CD4-positive, alpha-beta T cell treated with Interleukin-4 for 1 hour (primary cell): ENCODE measurements at places on chromosomes 5 and 9.

DNA sequence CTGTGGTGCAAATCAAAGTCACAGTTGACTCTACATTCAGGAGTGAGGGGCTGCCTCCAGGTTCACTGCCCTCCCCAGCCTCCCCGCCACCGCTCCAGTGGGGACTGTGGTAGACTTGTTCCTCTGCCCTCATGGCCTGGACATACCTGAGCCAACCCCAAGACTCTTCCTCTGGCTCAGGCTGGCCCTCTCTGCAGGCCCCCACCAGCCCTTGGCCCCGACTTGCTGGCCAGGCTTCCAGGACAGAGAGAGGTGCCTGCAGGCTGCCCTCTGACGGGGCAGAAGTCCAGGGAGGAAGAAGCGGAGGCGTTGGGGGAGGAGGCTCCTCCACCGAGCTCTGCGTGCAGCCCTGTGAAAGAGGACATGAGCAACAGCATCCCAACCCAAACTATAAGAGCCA, 2.8 kb upstream of the SARDH start:
- no peak for DNase-seq

GRCh38 chr5:145739843-145740242, 95.3 kb downstream of the PRELID2 start:
- no peak for DNase-seq

DNA sequence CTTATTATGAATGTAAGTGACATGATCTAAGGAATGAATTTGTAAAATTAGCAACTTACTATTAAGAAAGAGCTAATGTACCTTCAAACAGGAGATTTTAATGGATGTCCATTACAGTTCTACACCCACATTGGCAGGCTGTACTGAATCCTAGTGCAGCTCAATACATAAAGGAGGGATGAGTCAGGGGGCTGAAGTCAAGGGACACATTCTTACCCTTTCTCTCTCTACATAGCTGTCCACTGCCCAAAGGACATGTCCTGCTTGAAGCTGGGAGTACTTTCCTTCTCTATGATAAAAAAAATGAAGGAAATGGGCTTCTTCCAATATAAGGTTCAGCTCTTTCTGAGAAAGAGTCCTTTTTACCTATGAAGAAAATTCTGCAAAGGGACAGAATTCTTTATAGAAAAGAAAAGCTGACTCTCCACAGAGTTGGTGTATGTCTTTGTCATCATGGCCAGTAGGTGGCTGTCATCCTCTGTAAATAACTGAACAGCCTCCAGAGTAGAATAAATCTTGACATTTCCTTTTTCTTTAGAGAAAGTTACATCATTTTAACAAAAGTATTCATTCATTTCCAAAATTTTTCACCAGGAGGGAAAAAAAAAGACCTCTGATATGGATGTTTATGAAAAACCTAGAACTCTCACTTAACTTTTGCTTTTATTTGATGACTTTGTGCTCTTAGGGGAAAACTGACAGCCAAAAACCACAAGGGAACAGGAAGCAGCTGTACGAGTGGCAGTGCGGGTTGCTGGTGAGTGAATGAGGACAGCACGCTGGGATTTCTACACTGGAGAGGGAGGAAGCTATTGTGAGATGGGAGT, 13.1 kb upstream of the IFNA14 start:
- peak; percentile 26 for DNase-seq

- DNase-seq, result no peak
Measured at GRCh38 chr5:139481122-139481533, 1.4 kb downstream of the STING1 start.

DNA sequence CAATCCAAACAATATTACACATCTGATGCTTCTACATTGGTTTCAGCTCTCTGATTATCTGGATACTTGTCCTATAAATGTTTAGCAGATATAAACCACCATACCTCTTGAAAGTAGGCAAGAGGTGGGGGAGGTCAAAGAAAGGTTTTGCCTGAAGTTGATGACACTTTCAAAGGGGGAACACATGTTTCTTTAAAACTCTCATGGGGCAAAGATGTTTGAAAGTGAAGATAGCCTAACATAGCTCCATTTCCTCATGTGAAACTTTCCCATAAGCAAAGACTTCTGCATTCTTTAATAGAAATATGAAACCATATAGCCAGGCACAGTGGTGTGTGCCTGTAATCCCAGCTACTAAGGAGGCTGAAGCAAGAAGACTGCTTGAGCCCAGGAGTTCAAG, 62.1 kb downstream of the CETN3 start:
- no peak for DNase-seq

DNA sequence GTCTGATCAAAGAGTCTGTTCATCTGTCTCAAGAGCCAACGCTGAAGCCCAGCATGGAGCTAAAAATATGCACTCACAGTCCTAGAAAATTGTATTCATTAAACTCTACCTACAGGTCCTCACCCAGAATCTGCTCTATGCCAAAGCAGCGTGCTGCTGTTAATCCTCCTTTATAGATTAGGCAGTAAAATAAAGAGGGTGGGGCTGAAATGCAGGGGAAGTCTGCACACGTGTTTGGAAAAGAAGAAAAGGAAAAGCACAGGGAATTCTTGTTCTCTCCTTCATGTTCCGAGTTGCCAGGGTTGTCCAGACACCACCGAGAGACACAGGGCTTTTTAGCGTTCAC, 121.4 kb upstream of the TMEM161B start:
- DNase-seq, result no peak

- DNase-seq, result no peak
Measured at GRCh38 chr5:125227333-125228095, 481.1 kb upstream of the ZNF608 start.

DNA sequence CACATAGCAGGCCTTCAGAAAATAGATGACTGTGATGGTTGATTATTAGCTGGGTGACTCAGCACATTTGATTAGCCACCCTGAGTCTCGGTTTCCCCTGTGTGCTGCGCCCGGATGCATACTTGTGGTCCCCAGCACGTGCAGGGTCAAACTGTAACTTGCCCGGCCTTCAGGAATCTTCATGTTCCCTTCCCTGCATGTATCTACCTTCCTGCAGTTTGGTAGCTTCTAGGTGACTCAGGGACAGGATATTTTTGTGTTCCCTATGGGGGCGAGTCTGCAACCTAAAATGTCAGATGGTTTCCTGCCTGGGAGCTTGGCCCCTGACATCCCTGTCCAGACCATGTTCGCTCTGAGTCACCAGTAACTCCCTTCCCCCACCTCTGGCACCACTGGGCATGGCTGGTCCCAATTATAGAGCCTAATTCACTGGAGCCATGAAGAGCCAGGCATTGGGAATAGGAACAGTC, 13.2 kb downstream of the PTGS1 start:
- DNase-seq, result no peak

DNA sequence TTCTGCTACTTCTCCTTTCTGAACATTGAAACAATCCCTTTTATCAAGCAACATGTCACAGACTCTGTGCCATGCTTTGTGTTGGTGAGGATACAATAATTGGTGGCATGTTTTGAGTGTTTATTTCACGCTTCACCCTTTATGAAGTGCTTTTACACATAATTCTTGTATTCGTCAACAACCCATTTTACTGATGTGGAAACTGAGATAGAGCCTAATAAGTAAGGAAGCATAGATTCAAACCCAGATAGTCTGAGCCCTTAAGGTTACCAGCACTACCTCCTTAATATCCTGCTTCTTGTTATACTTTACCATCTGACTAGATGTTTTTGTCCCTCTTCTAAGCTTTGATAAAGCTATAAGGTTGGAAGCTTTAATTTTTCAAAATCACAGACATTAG, 49.3 kb upstream of the TTC23L start:
- DNase-seq, result no peak

DNA sequence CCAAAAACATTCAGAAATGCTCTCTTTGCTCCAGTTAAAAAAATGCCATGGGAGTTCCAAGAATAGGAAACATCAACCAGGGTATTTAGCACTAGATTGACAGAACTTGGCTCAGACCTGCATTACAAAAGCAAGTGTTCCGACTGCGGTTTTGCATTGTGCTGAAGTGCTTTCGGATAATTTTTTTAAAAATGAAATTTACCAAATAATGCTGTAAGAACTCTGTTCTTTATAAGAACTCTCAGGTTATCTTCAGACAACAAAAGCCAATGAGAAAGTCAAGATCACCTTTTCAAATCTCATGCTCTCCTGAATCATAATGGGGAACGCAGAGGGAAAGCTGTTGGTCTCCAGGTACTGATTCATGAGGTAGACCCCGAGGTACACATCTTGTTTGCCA, 483 bp upstream of the PLPP6 start:
- DNase-seq, result no peak
